Eye (tissue), 1 donor: ENCODE measurements at places on chromosomes 7 and 10.
A peak's percentile ranks its signal among the peaks of the same experiment; 100 is the strongest.

DNA sequence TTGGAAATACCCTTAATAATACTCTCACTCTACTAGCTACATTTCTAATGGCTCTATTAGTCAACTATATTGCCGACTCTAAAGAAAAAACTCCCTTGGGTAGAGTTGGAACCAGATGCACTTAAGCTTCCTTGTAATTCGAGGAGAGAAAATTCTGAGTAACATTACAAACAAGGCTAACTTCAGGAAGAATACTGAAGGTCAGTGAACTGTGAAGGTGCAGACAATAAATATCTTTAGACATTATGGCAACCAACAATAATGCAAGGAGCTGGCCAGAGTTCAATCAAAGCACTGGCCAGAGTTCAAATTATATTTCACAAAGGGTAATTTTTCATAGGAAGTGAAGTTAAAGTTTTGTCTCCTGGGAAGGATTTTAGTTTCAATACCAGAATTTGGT, 40.7 kb upstream of the MRLN start:
- no peak for DNase-seq

DNA sequence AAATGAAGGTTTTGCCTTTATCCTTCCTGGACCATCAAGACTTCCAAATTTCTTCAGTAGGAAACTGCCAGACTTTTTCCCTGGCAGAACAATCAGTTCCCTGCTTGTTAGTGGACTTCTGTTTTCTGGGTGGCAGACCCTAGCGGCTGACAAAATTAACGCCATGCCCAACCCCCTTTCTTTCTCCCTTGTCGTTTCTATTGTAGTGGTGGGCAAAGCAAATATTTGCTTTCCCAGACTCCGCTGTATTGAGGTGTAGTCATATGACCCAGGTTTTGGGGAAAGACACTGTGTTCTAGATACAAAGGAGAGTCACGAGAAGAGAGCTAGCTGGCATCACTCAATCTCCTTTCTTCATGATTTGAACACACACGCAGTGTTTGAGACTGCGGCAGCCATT, 7.7 kb downstream of the PON2 start:
- no peak for DNase-seq

- DNase-seq: no peak
Measured at GRCh38 chr10:73894245-73894971, 16.5 kb upstream of the PLAU start.

DNA sequence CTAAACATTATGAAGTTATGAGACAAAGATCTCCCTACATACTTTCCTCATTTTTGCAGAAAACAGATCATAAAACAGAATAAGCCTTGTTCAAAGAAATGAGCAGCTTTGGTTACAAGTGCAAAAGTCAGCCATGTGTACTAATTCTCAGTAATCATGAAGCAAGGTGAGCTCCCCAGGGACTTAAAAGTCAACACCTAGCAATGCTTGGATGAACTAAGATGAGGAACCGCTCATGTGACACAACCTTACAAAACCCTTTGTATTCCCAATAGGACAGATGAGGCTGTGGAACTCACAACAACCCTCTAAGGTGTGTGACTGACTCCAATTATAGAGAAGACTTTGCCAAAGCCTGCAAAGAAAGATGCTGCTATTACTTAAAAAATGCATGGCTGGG, 154.5 kb downstream of the SLC25A13 start:
- DNase-seq: no peak

- no peak for DNase-seq
Measured at GRCh38 chr7:109821156-109821555, 1251.5 kb downstream of the DNAJB9 start.

- no peak for DNase-seq
Measured at GRCh38 chr10:123796736-123797135, 94.9 kb downstream of the CPXM2 start.

- no peak for DNase-seq
Measured at GRCh38 chr7:28381466-28381865, 30.9 kb upstream of the CREB5 start.

- no peak for DNase-seq
Measured at GRCh38 chr10:93570383-93570782, 3.9 kb downstream of the FFAR4 start.

DNA sequence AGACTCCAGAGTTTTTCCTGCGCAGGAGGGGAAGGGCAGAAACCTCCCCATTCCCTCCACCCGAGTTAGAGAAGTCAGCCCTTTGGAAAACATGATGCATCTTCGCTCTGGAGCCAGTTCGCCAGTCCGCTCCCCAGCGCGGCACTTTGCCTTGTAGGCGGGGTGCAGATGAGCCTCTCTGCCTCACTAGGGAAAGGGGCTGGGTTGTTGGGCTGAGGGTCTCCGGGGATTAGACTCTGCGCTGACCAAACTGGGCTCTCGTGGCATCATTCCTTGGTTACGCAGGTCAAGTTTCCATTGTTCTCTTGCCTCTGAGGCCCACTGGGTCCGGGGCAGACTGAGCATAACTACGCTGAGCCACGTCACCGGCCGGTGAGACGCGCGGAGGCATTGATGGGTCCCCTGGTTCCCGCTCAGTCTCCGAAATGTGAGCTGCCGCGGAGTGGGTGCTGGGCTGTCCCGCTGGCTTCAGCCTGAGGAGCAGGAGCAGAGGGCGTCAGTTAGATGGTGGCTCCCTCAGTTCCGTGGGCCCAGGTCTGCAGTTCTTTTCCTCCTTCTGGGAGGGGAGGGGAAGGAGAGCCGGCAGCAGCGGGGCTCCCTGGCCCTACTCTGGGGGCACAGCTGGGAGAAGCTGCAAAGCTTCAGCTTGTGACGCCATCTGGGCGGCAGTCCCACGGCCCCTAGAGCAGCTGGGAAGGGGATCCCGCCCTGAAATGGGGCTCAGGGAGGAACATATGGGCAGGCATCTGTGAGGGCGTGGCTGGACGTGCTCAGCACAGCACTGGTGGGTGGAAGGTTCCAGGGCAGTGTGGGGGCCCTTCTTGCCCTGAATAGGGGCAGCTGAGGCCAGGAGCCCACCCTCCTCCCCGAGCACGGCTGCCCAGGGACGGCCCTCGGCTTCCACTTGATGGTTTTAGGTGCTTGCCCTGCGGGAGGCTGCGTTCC, 121.3 kb upstream of the BTBD16 start:
- peak; percentile 86 for DNase-seq

GRCh38 chr7:132251327-132251659, 325.0 kb downstream of the PLXNA4 start:
- peak; percentile 51 for DNase-seq

- DNase-seq: no peak
Measured at GRCh38 chr7:44505595-44505994, 15.1 kb upstream of the NUDCD3 start.

DNA sequence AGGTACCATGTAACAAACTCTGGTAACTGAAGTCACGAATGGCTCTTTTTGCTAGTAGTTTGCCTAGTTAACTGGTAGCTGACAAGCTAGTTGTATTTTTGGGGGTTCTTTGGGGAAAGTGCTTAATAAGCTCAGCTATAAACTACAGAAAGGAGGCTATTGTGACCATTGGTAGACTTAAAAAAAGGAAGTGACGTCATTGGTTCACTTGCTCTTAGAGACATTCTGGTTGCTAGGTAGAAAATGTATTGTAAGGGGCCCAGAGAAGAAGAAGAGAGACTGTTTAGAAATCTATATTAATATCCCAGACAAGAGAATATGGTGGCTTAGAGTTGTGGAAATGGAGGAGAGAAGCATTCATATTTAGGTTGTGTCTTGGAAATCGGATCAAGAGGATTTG, 103.0 kb downstream of the NXPH1 start:
- DNase-seq: no peak

DNA sequence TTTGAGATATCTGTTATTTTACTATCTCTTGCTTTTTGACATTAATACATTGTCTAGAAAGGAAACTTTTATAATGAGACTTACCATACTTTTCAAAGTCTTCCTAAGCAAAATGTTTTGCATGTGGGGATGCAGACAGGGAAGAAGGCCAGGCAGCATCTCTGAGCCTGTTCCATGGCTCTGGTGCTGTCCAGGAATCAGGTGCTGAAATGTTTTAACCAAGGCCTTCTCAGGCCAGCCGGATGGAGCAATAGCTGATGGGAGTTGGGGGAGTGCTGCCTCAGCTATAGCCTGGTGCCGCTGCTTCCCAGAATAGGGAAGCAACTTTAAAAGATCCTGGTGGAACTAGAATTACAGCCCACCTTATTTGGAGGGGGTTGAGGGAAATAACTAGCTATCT, 38.5 kb downstream of the CRTAC1 start:
- peak; percentile 80 for DNase-seq

DNA sequence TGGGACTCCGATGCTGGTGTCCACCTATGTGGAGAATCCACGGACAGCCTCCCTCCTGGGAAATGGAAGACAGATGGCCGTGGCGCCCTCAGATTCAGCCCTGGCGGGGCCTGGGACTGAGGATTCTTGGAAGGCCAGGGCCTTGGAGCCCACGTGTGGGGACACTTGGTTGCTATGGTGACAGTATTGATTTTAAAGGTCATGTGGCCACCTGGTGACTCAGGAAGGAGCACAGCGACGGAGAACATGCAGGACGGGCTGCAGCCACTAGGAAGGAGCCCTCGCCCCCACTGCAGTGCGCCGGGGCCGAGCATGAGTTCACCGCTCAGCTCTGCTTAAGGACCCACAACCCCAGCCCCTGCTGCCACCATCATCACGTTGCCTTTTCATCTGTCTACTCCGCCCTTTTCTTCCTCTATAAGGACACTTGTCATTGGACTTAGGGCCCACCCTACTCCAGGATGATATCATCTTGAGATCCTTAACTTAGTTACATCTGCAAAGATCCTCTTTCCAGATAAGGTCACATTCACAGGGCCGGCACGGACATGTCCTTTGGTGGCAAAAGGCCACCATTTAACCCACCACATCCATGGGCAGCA, 3.7 kb upstream of the STK32C start:
- peak; percentile 82 for DNase-seq

DNA sequence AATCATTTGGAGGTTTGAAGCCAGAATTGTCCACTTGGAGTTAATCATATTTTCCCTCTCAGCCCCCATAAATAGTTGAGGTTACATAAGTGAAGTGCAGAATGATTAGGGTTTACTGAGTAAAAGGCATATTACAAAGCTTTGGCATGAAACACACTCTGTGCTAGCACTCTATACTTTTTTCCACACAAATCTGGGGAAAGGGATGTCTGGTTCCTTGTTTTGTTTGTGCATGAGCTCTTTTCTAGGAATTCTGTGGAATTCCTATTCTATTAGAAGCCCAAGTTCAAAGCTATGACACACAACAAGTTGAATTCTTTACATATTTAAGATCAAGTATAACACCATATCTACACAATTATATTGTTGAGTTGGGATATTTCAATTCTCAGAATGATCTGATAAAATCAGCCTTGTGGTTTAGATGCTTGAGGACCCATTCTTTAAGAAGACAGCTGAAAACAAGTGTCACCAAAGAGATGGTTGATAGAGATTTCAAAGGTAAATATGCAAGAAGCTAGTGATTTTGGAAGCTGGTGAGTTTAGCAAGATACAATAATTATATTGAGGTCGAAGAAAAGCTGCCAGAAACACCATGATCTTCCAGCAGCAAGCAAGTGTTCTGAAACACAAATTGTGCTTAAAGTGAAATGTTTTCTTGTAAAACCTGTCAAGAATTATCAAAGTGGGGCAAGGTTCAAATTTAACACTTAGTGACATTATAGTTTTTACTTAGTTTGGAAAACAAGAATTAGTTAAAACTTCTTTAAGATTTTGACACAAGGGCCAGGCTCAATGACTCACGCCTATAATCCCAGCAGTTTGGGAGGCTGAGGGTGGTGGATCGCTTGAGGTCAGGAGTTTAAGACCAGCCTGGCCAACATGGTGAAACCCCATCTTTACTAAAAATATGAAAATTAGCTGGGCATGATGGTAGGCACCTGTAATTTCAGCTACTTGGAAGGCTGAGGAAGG, 122.6 kb downstream of the INHBA start:
- DNase-seq: peak; percentile 13

- peak; percentile 77 for DNase-seq
Measured at GRCh38 chr7:11540271-11540761, 291.7 kb downstream of the THSD7A start.

GRCh38 chr10:78620985-78621799, 447.6 kb upstream of the ZMIZ1 start:
- DNase-seq: peak; percentile 15

DNA sequence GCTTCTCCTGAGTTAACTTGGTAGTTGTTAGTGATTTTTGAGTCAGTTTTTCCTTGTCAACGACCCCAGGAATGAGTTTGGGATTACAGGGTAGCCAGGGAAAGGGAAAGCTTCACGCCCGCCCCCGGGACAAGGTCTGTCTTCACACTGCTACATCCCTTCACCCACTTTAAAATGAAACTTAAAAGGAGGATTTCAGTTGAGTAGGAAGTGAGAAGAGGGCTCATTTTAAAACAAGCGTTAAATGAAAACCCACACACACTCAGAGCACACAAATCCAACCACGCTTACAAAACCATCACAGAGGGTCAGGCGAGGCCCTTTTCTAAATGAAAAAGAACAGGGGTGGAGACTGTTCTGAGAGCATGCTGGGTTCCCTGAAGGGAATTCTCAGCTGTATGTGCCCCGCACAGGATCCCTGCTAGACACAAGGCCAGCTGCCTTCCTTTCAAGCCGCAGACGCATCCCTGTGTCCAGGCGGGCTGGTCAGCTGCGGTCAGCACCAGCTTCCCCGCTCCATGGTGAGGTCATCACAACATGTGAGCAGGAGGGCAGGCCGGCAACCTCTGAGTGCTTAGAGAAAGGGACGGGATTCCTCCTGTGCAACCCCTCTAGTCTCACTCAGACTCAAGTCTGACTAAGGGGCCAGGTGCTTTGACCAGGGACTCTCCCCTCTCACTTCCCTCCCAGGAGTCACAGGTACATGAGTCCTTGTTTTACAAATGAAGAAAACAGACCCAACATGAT, 111.8 kb downstream of the EGFR start:
- DNase-seq: peak; percentile 76

DNA sequence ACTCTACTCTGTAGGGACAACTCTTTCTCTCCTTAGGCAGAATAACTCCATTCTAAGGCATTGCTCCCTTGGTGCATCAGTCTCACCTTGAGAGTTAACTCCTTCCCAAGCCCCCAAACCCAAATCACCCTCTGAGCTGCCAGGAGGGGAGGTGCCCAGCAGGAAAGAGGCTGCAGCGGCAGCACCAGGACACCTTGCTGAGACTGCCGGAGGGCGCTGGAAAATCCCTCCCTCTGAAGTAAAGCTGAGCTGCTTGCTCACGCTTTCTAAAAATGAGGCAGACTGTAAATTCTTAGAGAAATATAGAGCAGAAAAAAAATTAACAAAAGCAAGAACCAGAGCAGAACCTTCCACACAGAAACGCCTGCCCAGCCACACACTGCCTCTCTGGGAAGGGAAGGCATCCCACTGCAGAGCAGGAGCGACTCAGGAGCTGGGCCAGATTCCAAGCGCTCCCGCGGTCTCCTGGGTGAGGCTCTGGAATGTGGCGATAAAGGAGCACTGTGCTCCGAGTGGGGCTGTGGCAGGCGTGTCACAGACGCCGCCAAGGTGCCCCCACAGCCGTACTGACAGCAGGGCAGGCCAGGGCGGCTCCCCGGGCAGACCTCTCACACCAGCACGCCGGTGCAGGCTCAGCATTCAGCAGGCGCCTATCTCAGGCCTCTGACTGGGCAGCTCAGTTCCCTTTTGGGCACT, 202.1 kb downstream of the TNS3 start:
- DNase-seq: peak; percentile 68

GRCh38 chr7:82472966-82473365, 29.4 kb upstream of the CACNA2D1 start:
- no peak for DNase-seq

- DNase-seq: no peak
Measured at GRCh38 chr7:102413611-102414010, 17.4 kb downstream of the PRKRIP1 start.

- DNase-seq: no peak
Measured at GRCh38 chr7:121017586-121017985, 29.1 kb downstream of the CPED1 start.
